HFF-Myc (cell line): ENCODE measurements at places on chromosomes 13 and 19.

- no peak for DNase-seq
These were observed 185.2 kb upstream of the OBI1 start for GRCh38 chr13:78844106-78844505.

GRCh38 chr13:33518452-33518851 is 232.9 kb upstream of the STARD13 start:
- DNase-seq, result no peak

DNA sequence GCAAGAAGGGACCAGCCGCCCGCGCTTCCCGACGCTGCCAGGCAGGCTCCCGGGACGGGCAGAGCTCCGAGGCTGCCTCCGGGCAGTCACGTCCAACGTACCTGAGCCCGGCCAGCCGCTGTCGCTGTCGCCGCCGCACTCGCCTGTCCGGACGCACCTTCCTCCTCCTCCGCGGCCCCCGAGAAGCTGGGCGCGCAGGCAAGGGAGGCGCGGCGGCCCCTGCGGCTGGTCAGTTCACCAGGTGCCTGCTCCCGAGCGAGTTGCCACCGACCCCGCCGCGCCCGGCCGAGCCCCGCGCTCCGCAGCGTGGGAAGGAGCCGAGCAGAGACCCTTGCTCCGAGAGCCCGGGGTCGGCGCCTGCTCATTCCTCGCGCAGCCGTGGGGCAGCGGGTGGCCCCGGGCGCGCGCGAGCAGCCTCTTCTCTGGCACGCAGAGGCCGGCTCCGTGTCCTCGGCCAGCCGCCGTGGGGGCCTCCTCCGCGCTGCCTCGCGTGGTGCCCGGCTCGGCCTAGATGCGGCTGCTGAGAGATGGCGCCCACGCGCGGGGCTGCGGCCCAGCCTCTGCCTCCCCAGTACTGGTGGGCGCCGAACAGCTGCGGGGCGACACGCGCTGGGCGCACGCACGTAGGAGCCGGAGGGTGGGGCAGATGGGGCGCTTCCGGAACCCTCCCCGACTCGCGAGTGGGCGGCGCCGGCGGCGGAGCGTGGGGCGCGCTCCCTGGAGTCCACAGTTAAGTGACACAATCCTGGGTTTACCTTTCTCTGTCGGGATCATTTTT is 419.4 kb downstream of the UQCRFS1 start:
- DNase-seq, result no peak

GRCh38 chr13:61370520-61370919 is 45.1 kb downstream of the PCDH20 start:
- DNase-seq, result no peak

- DNase-seq, result no peak
These were observed 19.8 kb upstream of the SLC25A30 start for GRCh38 chr13:45437947-45438346.

GRCh38 chr19:46159418-46160232 is 11.6 kb downstream of the IGFL2 start:
- no peak for DNase-seq

GRCh38 chr19:13881692-13882418 is 4.9 kb downstream of the NANOS3 start:
- DNase-seq, result no peak

DNA sequence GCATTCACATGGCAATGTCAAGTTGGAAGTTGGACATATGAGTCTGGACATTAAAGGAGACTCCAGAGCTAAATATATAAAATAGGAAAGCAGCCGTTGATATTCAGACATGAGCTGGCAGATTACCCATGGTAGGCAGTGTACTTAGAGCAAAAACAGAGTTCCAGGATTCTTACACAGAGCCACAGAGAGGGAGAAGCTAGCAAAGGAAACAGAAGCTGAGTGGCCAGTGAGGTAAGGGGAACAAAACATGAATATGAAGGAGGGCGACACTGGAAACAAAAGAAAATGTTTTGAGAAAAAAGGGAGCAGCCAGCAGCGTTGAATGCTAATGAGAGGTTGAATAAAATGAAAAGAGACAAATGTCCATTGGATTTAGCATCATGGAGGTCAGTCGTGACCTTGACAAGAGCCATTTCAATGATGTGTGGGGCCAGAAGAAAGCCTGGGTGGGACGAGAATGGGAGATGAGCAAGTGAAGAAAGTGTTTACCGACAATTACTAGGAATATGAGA is 198.4 kb downstream of the POU4F1 start:
- DNase-seq, result no peak

- DNase-seq, result no peak
These were observed 13.2 kb upstream of the SULT2A1 start for GRCh38 chr19:47899335-47899734.

- DNase-seq, result no peak
These were observed 408.8 kb downstream of the SUCLA2 start for GRCh38 chr13:47592256-47592655.

GRCh38 chr19:29680447-29680846 is 15.2 kb downstream of the PLEKHF1 start:
- no peak for DNase-seq

DNA sequence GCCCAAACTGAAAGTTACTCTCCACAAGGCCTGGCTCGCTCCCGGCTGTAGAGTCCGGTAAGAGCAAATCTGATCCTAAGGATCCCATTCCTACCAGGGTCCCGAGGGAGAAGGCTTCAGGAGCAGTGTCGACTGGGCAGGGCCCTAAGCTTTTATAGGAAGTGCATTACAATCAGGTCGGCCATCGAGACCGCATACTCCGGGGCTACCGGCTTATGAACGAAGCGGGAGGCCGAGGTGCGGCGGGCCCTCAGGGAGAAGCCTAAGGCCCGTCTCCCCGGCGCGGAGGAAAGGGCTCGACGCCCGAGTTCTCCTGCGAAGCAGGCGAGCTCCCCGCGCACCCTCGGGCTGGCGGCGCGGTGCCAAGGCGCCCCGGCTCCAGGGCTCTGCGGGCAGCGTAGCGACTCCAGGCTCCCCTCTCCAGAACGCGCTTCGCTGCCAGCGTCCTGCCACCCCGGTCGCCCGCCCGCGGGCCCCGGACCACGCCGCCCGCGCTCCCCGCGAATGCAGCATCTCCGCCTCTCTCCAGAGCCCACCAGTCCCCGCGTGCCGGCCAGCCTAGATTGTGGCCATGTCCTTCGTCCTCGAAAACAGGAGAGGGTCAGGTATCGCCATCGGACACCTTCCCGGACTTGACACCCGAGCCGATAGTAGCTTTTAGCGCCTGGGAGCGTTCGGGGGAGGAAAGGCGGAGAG is 1.4 kb downstream of the EFNB2 start:
- DNase-seq, result no peak

DNA sequence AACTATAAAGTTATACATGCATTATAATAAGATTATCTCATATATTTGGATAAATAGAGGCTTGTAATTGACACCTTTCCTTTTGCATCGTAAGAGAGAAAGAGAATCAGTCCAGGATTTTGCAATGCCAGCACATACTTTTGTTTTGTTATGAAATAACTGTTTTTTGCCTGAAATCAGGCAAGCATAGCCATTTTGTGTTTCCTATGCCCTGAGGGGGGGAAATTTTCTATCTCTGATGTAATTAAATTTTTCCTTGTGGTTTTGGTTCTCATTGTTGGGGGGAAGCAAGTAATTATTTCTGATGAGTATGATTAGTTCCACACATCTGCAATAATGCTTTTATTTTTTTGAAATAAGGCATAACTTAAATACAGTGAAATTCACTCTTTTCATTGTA is 229.4 kb downstream of the NDFIP2 start:
- no peak for DNase-seq

DNA sequence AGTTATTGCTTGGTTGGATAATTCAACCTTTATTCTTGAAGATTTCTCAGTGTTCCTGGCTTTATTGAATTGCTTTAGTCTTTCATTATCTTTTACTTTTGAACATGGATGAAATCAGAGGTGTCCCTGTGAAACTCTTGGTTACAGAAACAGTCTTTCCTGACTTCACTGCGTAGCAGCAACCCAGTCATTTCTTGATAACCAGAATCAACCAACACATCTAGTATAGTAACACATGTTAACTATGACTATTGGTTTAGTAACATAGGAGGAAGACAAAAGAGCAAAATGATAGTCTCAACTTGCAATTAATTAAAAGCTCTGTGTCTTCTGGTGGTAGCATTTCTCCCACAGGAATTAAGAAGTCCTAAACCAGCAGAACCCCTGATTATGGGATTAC is 393.6 kb downstream of the GPC5 start:
- DNase-seq, result no peak

DNA sequence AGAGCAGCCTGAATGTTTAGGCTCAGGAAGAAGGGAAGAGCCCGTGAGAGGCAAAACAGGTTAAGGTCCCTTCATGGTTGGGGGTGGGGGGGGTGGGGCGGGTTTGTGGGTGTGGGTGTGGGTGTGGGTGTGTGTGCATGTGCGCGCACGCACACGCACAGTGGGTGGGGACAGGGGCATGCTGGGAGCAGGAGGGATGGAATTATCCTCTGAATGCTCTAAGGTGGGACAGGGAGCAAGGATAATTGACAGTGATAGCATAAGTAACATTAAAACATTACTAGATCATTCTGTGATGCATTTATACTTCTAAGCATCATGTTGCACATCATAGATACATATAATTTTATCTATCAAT is 64.7 kb downstream of the CCDC70 start:
- no peak for DNase-seq

DNA sequence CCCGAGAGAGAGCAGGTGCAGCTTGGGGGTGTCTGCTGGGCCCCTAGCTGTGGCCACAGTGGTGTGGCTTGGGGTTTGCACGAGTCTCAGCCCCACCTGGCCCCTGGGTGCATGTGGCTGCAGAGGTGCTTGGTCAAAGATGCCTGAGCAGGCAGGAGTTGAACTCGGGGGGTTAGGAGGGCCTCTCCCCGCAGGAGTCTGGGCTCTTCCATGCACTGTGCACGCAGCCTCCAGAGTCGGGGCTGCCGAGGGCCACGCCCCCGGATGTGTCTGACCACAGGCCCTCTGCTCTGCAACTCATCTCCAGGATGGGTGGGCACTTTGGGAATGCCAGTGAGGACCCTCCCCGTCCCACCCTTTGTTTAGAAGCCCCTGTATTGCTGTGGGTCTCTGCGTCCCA is 91.5 kb upstream of the MCF2L start:
- no peak for DNase-seq

DNA sequence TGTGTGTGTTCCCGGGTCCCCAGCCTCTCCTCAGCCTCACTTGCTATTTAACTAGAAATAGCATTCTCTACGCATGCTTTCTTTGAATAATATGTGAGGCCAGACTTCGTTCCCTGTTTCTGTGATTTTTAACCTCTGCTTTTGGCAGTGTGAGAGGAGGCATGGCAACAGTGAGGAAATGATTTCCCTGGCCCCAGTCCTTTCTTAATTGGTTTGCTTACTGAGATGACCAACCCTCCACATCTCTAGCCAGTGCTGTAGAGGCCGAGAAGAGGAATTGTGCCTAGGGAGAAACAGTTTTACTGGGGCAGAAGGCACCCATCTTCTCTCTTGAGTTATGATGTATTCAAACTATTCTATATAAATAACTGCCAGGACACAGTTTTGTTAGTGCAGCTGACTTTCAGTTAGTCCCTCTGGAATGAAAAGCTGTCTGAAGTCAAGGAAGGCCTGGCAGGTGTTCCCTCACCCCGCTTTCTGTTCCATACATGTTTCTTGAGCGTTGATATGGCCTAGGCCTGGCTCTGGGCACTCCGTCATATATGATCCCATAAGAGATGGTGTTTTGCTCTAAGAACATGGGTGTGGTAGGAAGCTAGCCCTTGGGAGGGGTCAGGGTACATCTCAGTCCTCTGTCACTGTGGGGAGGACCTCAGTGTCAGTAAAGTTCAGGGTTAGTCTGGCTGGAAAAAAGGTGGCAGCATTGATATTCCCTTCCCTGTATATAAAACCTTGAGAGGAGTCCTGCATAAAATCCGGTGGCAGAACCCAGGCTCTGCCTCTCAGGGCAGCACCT is 73.7 kb upstream of the NPAS1 start:
- DNase-seq, result no peak

GRCh38 chr13:97445522-97446187 is 11.7 kb downstream of the RAP2A start:
- DNase-seq, result no peak

DNA sequence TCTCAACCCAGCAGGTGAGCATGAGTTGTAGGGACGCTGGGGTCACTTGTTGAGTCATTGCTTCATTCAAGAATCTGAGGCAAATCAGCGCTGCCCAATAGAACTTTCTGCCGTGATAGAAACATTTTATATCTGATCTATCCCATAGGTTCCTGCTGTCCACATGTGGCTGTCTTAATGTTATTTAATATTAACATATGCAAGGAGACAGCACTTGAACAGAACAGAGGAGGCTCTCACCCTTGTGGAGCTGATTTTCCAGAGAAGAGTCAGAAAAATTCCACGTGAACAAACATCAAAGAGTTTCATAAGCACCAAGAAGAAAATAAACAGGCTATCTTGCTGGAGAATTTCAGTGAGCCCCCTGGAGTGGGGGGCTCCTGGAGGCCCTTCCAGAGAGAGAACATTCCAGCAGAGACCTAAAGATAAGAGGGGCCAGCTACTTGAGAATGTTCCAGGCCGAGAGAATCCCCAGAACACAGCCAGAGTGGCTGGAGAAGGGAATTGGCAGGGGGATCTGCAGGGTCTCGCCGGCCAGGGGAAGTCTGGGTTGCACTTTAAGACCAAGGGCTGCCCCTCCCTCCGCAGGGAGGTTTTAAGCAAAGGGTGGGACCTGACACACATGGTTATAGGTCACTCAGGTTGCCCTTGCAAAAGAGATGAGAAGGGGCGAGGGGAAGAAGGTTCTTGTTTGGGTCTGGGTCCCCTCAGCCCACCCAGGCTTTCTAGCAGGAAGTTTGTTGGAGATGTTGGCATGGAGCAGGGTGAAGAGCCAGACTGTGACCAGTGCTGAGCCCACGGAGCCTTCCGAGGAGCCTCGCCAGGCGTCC is 135.7 kb downstream of the CRYL1 start:
- DNase-seq, result no peak

DNA sequence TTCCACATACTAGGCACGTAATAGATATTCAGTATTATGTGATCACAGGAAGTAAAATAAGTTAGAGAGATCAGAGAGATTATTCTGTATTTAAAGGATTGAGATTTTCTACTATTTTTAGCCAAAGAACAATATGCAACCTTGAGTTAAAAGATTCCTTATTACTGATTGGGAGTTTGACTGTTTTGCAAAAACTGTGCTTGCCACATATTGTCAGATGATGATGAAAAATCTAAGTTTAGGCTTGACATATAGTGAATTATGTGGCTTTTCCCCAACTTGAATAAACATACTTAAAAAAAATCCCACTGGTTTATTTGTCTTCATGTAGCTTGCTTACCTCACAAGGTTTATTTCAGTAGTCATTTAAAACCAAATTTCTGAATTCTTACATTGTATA is 194.4 kb downstream of the KCNRG start:
- no peak for DNase-seq

DNA sequence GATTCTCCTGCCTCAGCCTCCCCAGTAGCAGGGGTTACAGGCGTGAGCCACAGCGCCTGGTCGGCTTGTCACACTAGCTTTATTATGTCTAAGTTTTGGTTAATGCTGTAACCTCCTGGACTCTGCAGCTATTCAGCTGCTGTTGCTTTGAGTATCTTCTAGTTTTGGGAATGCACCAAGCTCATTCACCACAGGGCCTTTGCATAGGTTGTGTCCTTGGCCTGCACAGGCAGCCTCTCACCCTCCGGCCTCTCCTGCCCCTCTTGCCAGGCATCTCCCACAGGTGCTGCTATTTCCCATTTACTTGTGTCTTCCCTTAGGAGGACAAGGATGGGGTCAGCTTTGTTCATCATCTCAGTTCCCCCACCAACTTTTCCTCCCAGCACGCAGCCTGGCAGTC is 2.4 kb upstream of the CCDC9 start:
- DNase-seq, result no peak
